ENCODE measurements at places on chromosomes 16 and 17.

GRCh38 chr17:36939052-36939801 lies 2.0 kb downstream of the LHX1 start:
- no peak for DNase-seq

- DNase-seq, result peak; percentile 80
These were observed 176.8 kb upstream of the ASIC2 start for GRCh38 chr17:33469911-33470310.

DNA sequence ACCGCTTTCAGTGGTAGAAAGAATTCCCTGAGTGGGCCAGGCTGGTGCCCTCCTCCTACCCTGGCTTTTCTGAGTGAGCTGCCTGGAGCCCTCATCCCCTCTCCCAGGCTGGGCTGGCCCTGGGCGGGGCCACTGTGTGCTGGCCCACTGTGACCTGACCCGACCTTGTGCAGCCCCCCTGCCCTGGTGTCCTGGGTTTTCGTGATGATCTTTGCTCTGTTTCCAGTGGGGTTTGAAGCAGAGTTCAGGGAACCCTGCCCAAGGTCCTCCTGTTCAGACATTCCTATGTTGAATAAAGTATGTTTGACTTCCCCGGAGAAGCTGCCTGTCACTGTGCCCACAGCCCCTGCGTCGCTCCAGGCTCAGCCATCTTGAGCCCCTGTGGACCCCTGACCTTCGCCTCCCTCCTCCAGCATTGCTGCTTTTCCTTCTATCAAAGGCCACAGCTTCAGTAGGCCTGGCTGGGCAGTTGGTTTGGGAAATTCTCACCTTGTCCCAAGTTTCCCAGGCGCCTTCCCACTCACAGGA lies 13.7 kb upstream of the NAGLU start:
- DNase-seq, result no peak

DNA sequence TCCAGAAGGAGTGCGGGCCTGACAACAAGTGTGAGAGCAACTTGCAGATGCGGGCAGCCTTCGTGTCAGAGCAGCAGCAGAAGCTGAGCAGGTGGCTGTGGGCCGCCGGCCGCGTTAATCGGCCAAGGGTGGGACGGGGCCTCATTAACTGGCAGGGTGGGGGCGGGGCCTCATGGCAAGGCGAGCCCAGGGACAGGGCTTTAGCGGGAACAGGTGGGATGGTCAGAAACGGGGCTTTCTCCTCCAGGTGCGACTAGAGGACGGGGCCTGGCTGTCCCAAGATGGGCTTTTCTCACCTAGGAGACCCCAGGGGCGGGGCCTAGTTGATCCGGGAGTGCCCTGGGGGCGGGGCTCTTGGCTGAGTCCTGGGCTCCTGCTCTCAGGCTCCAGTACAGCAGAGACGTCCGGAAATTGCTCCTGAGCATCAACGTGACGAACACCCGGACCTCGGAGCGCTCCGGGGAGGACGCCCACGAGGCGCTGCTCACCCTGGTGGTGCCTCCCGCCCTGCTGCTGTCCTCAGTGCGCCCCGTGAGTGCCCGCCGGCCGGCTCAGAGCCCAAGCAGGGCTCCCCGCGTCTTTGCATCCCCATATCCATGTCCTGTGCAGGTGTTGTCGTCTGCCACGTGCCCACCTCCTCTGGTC lies 18.4 kb upstream of the PDK2 start:
- no peak for DNase-seq

GRCh38 chr16:27383556-27384243 lies 18.3 kb upstream of the IL21R start:
- no peak for DNase-seq

DNA sequence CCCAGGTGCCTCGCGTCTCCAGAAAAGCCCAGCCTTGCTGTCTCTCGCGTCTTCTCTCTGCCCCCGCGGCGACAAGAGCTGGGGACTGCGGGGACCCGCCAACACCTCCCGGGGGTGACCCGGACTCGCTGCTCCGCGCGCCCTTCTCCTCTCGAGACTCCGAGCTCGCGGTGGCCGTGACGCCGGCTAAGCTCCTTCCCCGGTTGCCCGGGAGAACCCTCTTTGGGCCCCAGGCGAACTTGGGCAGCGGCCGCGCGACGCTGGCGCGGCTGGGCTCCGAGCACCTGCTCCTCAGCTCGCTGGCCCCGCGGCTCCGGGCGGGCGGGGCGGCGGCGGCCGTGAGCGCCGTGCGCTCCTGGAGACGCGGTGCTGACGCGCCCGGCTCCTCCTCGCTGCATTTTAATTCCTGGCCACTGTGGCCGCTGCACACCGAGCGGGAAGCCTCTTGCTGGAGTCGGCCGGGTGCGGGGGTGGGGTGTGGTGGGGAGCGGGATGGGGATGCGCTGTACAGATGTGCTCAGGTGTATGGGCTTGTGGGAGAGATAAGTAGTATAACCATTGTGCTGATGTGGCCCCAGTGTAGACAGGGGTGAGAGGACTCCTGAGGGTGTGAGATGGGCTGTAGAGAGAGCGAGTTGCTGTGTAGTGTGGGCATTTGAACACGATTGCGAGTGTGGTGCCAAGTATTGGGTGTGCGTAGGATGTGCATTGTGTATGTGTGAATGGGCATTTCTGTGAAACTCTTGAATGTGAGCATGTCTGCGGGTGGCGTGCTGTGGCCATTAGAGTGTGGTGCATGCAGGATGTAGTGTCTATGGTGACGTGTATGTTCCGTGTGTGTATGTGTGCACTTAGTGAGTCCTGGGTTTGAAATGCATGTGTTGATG lies at the start of gene ASIC2:
ASIC2 (minus strand) TSS at position 315 of the 887 bp plus-strand sequence.
- no peak for DNase-seq

DNA sequence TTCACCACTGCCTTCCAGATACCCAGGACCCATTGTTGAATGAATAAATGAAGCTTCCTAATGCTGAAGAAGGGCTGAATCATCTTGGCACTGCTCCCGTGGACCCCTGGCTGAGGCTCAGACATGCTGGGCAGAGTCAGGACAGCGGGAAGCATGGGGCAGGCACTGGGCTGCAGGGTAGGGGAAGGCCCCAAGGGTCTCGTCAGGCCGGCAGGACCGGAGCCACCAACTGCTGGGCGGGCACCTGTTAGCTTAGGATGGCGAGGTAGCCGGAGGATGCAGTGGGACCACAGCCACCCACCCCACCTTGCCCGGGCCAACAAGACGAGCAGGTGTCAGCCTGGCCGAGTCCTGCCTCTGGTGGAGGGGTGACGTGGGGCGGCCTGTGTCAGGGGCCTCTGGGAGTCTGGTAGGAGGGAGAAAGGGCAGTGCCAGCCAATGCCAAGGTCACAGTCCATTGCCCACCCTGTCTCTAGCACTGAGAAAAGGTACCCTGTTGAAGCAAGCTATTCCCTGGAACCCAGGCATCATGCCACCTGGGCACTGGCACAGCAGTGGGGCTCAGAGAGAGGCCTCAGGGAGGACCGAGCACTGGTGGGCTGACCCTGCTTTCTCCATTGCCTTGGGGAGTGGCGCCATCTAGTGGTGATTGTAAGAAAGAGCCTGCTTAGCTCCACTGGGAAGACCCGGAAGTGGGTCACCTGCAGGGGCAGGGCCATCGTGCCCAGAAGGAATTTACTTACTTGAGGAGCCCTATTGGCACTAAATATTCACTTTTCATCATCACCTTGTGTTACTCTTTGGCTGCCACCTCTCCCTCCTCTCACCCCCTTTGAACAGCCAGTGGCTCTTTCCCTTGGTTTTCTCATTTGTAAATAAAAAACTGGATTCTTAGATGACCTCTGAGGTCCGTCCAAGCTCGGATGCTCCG lies 3.0 kb upstream of the DLX3 start:
- DNase-seq, result peak; percentile 83

GRCh38 chr17:6701719-6702118 lies 11.4 kb downstream of the SLC13A5 start:
- DNase-seq, result no peak

GRCh38 chr17:5425826-5426225 lies 5.8 kb downstream of the RPAIN start:
- DNase-seq, result no peak

DNA sequence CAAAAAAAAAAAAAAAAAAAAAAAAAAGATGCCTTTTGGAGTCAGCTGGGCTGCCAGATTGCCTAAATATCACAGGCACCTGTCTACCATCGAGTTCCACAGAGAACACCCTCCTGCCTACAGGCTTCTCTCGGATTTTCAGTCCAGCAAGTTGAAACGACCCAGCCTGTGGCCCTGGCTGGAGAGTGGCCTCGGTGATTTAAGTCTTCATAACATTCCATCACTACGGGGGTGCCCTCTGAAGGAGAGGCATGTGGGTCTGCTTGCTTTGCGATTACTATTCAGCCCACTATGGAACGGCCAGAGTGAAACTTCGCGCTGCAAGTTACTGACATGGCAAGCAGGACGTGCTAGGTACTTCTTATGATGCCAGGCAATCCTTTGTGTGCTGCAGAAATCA lies 42.8 kb downstream of the MARCHF10 start:
- no peak for DNase-seq

- no peak for DNase-seq
These were observed 428.7 kb upstream of the SALL1 start for GRCh38 chr16:51579652-51580360.

DNA sequence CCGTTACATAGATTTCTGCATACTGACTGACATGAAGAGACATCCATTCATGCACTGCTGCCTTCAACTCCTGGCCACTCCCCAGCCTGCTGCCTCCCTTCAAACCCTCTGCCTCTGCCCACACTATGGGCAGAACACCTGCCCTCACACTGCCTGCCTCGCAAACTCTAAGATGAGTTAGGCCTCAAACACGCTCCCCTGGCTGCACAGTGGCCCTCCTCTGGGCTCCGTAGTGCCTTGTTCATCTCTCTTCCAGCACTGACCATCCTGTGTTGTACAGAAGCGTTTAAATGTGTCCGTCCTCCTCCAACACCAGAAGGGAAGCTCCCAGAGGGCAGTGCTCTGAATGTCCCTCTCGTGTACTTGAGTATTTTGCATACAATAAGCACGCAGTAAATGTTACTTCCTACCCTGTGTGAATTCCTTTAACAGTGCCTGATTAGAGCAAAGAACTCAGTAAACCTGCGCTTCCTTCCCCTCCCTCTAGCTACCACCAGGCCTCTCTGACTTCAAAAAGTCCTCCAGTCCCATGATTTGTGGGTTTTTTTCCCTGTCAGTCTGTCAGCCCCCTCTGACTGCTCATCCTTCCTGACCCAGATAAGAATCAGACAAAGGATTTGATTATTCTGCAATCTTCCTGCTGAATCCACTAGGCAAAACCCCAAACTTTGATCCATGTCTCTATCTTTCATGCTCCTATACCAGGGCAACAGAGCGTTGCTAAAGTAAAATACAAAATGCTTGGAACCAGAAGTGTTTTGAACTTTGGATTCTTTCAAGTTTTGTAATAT lies 3.9 kb downstream of the DHX33 start:
- DNase-seq, result no peak

DNA sequence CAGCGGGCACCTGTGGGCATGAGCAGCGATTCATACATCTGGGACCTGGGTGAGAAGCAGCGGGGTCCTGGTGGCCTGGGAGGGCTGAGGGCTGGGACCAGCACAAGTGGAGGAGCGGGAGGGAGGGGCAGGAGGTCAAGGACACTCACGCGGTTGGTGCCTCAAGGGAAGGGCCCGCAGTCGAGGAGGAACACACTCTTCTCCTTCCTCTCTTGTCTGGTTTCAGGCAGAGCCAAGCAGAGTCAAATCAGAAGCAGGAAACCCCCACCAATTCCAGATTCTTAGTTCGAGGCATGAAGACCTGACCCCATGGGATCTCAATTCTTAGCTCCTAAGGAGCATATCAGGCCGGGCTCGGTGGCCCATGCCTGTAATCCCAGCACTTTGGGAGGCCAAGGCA lies 15.7 kb downstream of the DNAI2 start:
- DNase-seq, result no peak

DNA sequence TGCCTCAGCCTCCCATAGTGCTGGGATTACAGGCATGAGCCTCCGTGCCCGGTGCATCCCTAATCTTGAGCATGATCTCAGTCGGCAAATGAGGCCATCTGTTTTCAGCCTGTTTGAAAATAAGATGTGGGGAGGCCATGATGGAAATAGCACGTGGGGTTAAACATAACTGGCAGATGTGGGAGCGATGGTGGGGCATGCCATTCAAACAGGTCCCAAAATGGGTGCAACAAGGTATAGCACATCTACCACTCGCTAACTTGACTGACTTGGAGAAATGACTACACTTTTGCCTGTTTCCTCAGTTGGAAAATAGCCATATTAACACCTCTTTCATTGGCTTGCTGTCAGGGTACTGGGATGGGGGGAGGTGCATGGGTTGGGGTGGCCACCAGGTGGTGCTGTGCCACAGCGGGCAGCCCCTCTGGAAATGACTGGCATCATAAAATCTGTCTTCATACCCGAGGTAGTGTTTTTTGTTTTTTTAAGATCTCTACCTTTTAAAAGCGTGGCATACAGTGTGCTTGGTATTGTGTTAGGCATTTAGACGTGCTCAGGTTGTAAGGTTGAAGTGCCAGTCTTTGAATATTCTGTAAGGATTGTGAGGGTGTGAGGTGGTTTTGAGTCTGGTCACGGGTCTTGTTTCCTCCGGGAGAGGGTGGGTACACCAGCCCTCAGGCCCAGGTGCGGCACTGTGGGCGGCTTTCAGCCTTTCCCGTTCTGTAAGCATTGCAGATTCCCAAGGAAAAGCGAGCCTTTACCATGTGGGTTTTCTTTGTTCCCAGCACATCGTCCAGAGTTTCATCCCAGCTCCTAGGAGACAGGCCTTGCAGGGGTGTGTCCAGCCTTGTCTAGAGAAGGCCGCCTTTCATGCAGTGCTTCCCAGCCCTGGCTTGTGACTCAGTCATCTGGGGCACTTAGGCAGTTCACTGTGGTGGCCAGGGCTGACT lies 2.9 kb upstream of the TTYH2 start:
- DNase-seq, result peak; percentile 81

DNA sequence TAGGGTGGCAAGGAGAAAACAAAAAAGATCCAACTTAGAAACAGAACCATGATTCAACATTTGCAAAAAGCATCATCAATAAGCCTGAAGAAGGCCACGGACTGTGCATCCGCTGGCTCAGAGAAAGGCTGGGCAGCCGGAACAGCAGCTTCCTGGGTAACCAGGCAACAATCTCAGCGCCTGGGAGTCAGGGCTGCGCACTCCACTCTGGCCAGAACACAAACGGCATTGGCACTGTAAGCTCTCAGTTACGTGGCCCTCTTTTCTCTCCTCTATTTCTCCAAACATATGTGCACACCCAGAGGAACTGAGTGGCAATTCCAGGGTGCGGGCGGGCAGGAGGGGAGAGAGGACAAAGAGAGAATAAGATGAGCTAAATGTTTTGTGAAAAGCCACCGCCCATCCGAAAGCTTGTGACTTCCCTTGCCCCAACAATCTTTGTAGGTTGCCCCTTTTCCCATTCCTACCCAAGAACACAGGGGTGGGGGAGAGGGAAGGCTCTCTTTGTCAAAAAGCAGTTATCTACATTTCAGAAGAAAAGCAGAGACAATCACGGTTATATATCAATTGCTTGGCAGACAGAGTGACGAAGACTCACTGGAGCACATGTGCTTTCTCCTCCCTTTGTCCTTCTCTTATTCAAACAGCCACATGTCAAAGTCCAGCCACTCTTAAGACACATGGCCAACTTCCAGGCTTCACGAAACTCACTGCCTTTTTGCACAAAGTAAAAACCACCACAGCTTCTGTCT lies 6.6 kb upstream of the GHDC start:
- DNase-seq, result no peak

- no peak for DNase-seq
These were observed at the start of gene PPL for GRCh38 chr16:4936991-4937781. TSS of gene PPL (minus strand) at chr16:4937148. CDS start at chr16:4937045, 103 bp downstream.

Data from left hindlimb (tissue), 1 donor.